ENCODE measurements at places on chromosomes 5 and 9. TPM values are rescaled to one million over a fixed set of nuclear protein-coding genes. Genes with fewer than 3 reads are reported as not detected.

RABEPK gene
- 19.8 TPM for total RNA-seq

NEUROG1 gene
- total RNA-seq, result not detected

MCIDAS gene
- not detected for total RNA-seq

UNC5A gene
- total RNA-seq, result not detected

PKN3 gene
- 13.8 TPM for total RNA-seq

MAP1B gene
- total RNA-seq, result 0.09 TPM

ELL2 gene
- total RNA-seq, result 31.7 TPM

PGM5 gene
- total RNA-seq, result not detected

PALM2AKAP2 gene
- total RNA-seq, result not detected

ZNF483 gene
- total RNA-seq, result 5.0 TPM

PCDHB5 gene
- total RNA-seq, result not detected

PCDHGA6 gene
- total RNA-seq, result 0.57 TPM

F2RL2 gene
- total RNA-seq, result not detected

CNTFR gene
- not detected for total RNA-seq

CAMLG gene
- total RNA-seq, result 22.5 TPM

PCDHA11 gene
- not detected for total RNA-seq

PRR16 gene
- total RNA-seq, result not detected

ELAVL2 gene
- total RNA-seq, result not detected

RNF20 gene
- total RNA-seq, result 44.1 TPM

EFNA5 gene
- total RNA-seq, result 0.23 TPM

FBN2 gene
- not detected for total RNA-seq

NMRK1 gene
- 16.3 TPM for total RNA-seq

SLC6A19 gene
- total RNA-seq, result not detected

CYSRT1 gene
- total RNA-seq, result 0.23 TPM

SH2D3C gene
- 58.4 TPM for total RNA-seq

IRX2 gene
- total RNA-seq, result not detected

LRRTM2 gene
- 0.02 TPM for total RNA-seq

PCDHB12 gene
- total RNA-seq, result not detected

OLFM1 gene
- not detected for total RNA-seq

PTPN3 gene
- total RNA-seq, result 0.61 TPM

RASEF gene
- not detected for total RNA-seq

LCN15 gene
- total RNA-seq, result not detected

TLX3 gene
- total RNA-seq, result not detected

PCDHB10 gene
- total RNA-seq, result not detected

FOXI1 gene
- not detected for total RNA-seq

TICAM2 gene
- 1.00 TPM for total RNA-seq

All from T-helper 2 cell treated with Interferon-gamma antibody and Interleukin-4, amounts not matched to agents 100 ng/mL and 5 ng/mL, for 36 hours (primary cell).